ENCODE measurements at places on chromosomes 7 and 10.
A peak's percentile ranks its signal among the peaks of the same experiment; 100 is the strongest.

DNA sequence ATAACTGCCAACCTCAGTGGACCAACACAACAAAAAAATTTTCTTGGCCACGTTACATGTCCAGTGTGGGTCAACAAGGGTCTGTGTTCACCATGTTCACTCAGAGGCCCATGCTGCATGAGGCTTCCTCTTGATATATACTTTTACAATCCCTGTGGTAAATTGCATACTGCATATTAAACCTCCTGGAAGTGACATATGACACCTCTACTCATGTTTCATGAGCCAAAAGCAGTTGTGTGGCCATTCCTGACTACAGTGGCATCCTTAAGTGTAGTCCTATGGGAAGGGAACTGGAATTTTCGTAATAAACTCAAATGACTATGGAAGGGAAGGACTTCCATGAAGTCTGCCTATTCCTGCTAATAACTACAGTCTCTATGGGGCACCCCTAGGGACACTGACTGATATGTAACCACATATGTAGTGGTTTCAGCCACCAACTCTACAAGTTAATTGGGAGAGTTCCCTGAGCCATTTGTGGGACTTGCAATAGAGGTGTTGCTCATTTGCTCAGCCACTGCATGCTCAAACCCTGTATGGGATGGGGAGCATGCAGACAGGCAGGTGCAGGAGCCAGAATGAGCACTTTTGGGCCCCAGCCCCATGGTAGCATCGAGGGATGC is 9.7 kb downstream of the DYNC1I1 start:
- DNase-seq, result no peak

- no peak for DNase-seq
Observed at GRCh38 chr7:18792871-18793595, 297.5 kb downstream of the HDAC9 start.

- no peak for DNase-seq
Observed at GRCh38 chr7:44431091-44431608, 59.3 kb downstream of the NUDCD3 start.

DNA sequence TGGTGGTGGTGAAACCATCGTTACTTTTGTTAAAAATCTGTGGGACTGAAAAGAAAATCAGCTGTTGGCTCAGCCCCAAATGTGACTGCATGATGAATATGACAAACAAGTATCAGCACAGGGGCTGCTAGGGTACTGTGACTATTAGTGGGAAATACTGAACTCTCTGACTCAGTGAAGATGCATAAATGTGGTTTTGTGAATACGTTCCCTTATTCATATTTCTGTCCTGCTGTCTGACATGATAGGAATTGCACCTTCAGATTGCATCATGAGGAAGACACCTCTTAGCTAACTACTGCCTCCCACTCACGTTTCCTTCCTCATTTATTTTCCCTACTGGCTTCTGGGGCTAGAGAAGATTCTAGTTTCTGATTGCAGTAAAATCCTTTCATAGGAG is 1.4 kb downstream of the CLEC5A start:
- no peak for DNase-seq

- DNase-seq, result no peak
Observed at GRCh38 chr10:118358327-118358726, 16.2 kb upstream of the FAM204A start.

DNA sequence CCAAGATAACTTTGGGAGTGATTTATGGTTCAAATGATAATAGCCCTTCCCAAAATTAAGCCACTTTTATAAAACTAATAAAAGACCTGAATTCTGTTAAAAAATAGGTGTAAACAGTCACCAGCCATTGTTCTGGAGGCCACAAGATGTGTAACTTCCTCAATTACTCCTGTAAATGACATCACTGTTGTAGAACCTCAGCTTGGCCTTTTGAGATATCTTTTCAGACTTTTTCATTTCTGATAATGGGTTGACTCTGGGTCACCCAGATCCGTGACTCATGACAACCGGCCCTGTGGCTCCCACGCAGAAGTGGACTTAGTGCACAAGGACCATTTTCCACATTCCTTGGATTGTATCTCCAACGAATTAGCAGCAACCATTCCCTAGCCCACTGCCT is 106.6 kb downstream of the DKK1 start:
- no peak for DNase-seq

DNA sequence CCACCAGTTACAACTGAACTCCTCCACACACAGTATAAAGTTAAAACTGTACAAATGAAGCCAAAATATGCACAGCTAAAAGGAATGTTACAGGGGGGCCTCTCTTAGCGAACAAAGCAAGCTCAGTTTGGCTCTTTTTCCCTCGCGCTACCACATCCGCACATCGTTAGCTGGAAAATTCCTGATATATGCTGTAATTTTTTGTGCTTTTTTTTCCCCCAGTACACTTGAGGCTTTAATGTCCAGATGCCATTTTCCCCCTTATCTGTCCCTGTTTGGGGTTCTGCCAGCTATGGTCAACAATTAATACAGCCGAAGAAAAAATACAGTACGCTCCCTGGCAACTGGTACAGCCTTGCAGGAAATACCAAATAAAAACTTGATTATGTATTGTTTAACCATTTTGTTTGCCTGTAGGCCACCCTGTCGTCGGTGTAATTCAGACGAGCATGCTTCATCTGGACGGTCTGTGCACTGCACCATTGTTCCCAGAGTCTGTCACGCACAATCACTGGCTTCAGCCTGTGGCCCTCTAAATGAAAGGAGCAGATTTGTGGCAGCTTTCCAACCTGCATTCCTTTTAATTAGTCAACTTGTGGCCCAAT is 108.1 kb upstream of the FAM133B start:
- no peak for DNase-seq

DNA sequence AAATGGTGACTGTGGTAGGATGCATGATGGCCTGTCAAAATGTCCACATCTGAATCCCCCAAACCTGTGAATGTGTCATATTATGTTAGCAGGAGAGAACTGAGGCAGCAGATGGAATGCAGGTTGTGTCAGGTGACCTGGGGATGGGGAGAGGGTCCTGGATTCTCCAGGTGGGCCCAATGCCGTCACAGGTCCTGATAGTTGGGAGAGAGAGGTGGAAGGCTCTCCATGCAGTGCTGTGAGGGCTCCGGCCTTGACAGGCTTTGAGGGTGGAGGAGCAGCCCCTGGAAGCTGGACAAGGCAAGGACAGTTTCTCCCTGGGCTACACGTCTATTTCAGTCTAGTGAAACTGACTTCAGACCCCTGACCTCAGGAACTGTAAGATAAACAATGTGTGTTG is 330.9 kb upstream of the ZNF32 start:
- DNase-seq, result no peak

- DNase-seq, result no peak
Observed at GRCh38 chr10:122505011-122505410, 43.7 kb downstream of the HTRA1 start.

- no peak for DNase-seq
Observed at GRCh38 chr7:47938574-47939165, 9.6 kb downstream of the PKD1L1 start.

- DNase-seq, result no peak
Observed at GRCh38 chr7:24135003-24135817, 148.8 kb upstream of the NPY start.

DNA sequence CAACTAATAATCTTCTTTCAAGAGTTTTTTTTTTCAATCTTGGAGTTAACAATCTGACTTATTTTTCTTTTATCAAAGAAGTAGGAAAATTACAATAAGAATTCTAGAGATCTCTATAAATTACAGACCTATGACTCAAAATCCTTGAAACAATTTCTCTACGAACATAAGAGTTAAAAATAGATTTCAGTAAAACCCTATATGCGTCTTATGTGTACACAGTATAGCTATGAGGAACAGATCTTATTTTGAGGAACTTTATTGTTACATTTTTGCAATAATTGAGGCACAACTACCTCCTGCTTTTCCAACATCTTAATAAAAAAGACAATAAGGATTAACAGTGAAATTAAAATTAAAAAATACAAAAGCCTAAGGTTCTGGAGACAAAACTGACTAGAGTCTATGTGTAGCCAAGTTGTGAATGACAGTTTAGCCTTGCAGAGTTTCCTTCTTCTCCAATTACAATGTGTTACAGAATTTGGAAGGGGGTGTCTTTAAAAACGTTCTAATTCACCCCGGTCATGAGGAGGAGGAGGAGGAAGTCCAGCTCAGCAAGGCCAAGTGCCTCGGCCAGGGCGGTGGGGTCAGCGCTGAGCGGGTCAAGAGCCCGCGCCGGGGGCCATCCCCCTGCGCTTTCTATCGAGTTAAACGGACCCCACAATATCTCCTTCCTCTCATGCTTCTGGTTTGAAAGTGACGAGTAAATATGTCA is 40.5 kb downstream of the AMZ1 start:
- peak; percentile 33 for DNase-seq

GRCh38 chr7:51601461-51601860 is 284.9 kb upstream of the COBL start:
- DNase-seq, result no peak

DNA sequence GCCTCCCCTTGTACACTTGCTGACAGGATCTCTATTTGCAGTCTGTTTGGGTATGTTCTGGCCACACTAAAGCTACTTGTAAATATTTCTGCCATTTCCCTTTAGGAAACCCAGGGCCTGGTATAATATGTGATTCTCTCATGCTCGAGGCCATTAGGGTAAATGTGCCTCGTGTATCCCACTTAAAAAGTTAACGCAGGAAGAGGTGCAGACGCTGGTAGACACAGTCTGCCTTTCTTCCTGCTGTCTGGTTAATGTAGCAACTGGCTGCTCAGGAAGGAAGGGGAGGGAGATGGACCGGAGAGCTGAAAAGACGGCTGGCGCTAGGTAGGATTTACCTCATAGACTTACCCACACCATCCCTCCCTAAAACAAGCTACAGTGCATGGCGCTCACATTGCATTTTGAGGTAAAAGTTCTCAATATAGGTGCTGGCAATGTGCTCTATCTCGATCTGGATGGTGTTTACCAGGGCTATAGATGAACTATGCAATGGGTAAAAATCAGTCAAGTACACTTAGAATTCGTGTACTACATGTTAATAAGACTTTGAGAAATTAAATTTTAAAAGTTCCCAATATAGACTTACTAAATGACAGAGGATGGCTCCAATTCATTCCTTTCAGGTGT is 125.9 kb downstream of the JAZF1 start:
- no peak for DNase-seq

DNA sequence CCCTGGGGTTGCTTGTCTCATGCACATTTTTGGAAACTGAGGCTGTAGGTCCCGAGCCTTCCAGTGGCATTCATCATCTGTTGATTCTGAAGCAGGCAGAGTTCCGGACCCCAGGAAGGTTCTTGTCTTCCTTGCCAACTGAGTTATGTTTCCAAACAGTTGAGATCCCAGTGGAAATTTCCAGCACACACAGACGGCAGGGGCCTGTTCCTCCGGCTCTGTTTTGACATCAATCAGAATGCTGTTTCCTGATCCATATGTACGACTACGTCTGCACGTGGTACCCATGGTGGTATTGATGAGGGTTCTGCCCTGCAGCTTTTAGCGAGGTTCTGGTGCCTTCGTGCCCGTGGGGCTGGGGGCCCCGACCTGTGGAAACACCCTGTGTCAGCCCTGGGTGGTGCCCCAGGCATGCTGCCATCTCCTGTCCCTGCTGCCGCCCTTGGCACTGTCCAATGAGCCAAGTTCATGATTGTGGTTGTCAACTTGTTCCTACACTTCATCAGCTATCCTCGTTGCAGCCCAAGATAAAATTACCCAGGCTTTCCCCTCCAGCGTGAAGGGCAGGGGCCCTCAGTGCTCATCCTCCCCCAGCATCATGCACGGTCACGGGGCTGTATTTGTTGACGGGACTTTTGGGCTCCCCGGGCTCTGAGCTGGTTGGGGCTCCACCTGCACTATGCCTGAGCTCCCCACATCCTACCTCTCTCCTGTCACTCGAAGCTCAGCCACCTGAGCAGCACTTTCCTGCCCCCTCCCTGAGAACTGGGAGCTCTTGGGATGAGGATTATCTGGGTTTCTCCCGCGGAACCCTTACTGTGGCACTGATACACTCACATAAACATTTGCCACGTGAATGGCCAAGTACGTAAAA is 7.8 kb upstream of the DPYSL4 start:
- no peak for DNase-seq

DNA sequence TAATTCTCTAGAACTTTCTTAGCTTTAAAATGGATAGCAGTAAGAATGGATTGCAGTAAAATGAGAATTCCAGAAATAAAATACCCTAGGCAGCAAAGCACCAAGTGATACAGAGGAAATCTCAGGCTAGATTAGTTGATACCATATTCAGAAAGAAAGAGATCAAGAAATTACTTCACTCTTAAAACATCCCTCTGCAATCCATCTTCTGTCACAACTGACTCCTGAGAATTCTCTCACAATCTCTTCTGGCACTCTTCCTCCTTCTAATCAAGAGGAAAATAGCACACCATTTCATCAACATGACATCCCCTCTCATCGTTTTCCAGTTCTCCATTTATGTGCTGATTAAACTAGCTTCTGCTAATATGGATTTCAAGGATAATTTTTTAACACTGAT is 42.2 kb upstream of the LAMB1 start:
- DNase-seq, result no peak

GRCh38 chr10:124079864-124080263 is 13.5 kb downstream of the CHST15 start:
- DNase-seq, result no peak
